Fibroblast of villous mesenchyme (primary cell): ENCODE measurements at places on chromosomes 3 and 15. TPM values are rescaled to one million over a fixed set of nuclear protein-coding genes. Genes with fewer than 3 reads are reported as not detected.
A peak's percentile ranks its signal among the peaks of the same experiment; 100 is the strongest.

The C3orf80 gene
- 0.86 and 3.2 TPM in 2 replicates for total RNA-seq

The HES1 gene
- 5.8 and 13.4 TPM in 2 replicates for total RNA-seq

The PEX5L gene
- total RNA-seq = under 0.01 TPM in 2 replicates

DNA sequence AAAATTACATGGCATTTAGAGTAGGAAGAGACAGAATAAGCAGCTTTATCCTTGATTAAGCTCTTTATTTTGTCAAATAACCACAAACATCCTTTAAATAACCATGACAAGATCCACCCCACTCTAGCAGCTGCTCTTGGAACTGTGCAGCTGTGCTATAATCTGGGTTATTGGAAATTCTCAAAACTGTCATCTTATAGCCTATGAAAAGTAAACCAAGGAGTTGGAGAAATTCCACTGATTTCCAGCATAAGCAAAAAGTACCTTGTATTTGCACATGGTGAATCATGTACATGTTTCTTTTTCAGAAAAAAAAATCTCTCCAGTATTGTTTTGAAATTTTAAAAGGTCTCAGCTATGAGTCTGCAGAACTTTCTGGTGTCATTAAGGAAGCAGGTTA, 88.8 kb upstream of the ABI3BP start:
- peak; percentile 92 for DNase-seq

GRCh38 chr3:172604895-172605646, 81.8 kb upstream of the TNFSF10 start:
- no peak for DNase-seq

DNA sequence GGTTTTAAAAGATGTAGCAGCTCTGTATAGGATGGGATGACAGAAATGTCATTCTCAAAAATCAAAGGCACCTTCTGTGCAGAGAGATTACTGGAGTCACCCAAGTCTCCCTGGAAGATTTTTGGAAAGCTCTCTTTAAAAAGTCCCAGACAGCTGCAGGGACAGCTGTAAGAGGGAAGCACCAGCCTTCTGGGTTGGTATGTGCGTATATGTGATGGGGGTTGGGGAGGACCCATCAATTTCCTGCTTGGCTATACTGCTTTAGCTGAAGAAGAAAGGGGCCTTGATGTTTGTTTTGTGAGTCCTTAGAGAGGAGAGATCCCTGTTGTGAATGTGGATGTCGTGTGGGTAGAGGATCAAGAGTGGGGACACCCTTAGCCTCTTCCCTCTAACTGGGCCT, 5.4 kb upstream of the SEC11A start:
- DNase-seq = no peak

- no peak for DNase-seq
These were observed 7.2 kb upstream of the CD47 start for GRCh38 chr3:108098003-108098370.

- no peak for DNase-seq
These were observed 303.9 kb downstream of the PDCD6IP start for GRCh38 chr3:34102288-34102687.
